ENCODE measurements at places on chromosomes 16 and 17.

- DNase-seq: no peak
Observed at GRCh38 chr16:83989300-83989699, 21.3 kb downstream of the NECAB2 start.

- no peak for DNase-seq
Observed at GRCh38 chr17:29582254-29582765, 7.1 kb downstream of the GIT1 start.

- DNase-seq: no peak
Observed at GRCh38 chr17:72656130-72656763, 436.2 kb downstream of the SLC39A11 start.

DNA sequence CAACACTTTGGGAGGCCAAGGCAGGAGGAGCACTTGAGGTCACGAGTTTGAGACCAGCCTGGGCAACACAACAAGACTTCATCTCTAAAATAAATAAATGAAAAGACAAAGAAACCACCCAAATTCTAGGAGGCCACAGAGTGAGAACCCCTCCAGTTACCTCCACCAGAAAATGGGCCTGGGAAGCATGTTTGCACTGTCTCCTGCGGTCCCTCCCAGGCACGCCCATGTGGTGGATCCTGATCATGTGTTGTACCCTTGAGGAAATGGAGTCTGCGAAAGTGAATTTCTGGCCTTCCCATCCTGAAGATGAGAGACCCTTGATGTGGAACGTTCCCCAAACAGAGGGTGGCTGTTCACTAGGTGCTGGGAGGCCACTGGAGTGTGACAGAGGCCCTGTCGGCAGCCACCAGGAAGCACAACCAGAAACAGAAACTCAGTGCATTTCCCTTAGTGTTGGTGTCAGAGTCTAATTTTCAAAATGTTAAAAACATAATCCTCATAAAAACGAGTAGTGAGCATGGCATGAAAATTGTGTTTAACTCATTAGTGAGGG, 19.2 kb upstream of the USP22 start:
- no peak for DNase-seq

DNA sequence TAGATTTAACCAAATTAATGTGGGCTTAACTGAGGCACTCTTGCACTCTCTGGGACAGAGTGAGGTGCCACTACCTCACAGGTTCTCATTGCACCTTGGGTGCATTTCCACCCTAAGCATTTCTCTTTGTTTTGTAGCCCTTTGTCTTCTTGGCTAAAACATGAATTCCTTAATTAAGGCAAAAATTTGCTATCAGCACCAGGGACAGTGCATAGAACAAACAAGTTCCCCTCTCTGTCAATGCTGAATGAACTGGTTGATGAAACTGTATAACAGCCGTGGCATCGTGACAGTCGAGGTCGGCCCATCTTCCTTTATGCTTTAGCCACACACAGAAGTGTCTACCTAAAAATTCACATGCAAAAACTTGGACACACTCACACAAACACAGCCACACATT, 74.8 kb downstream of the HS3ST2 start:
- peak; percentile 4 for DNase-seq

DNA sequence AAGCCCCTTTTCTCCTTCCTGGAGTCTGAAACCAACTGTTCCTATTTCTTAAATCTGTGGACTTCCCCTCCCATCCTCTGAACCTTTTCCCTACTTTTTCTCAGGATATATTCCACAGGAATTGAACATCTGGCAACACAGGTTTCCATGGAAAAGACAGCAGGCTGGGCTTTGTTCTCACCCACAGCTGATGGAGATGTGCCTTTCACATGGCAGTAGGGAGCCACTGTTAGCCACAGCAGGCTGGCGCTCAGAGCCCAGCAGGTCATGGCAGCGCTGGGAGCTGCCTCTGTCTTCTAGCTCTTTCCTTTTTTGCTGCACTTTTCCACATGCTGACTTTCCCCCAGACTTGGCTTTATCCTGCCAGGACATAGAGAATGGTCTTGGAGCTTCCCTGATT, 116.4 kb upstream of the NLRP1 start:
- no peak for DNase-seq

DNA sequence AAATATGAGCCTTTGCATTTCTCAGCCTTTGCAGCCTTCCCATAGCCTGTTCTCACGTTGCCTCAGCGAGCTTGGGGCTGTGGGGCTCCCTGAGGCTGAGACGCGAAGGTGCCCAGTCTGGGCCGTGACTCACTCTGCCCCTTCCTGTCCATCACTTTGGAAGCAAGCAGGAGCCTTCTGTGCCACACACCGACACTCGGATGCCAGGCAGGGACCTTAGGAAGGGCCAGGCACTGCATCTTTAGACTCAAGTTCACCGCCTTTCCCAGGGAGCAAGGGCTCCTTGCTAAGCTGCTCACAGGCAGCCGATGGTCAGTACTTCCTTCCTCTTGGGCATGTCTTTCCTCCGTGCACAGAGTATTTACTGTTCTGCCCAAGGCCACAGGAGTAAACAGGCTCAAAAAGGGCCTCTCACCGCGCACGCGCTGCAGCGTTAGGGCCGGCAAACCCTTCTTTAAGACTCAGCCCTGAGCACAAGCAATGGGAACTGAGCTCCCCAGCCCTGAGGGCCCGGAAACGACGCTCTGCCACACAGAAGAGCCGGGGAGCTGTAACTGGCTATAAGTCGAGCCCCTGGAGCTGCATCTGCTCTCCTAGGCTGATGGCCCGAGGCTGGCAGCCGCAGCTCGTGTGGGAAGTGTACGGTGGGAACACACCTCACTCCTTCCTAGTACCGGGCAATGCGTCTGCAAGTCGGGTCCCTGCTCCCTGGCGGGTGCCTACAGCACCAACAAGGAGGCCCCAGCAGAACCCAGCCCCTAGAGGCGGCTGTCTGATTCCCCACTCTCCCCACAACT, 7.2 kb downstream of the TIMM22 start:
- no peak for DNase-seq

DNA sequence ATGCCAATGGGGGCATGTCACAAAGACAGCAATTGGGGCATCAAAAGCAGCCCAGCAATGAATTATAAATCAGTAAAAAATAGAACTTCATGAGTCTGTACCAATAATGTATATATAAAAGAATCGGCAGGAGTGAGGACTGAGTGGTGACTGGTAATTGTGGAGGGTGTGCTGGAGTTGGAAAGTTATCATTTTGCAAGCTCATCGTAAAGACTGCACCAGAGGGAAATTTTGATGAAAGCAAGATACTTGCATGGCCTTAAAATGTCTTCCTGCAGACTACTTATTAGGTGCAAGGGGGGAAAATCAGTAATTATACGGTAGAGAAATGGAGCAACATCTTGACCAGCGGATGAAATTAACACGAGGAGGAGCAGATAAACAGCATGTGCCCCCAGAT, 138.9 kb downstream of the AATF start:
- DNase-seq: no peak

DNA sequence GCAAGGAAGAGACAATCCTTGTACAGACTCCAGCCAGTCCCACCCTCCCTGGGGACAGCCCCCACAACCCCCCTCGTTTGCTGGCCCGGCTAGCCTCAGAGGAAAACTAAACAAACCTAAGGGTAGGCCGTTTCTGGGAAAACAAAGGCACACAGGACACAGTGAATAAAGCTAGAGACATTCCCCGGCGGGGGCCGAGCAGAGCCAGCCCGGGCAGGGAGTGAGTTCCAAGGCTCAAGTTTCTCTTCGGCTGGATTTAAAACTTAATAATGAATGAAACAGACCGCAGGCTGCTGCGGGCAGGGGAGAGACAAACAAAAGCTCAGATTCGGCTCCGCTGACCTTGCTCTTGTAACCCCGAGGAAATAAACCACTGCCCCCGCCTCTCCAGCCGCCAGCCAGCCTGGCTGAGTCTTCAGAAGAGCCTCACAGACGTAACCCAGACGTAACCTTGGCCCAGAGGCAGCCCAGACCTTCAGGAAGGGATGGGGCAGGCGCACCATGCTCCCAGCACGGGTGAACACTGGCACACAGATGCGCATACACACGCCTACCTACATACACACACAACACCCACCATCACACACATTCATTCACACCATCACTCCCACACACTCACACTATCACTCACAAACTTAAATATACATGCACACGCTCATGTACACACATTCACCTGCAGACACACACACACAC, 216.0 kb downstream of the ZNF423 start:
- no peak for DNase-seq

- no peak for DNase-seq
Observed at GRCh38 chr17:32516450-32516849, 29.7 kb downstream of the CDK5R1 start.

GRCh38 chr17:19996086-19996485, 13.1 kb upstream of the SPECC1 start:
- no peak for DNase-seq

- DNase-seq: no peak
Observed at GRCh38 chr16:73002866-73003265, 45.1 kb downstream of the ZFHX3 start.

GRCh38 chr16:27453494-27453825, 51.5 kb downstream of the IL21R start:
- DNase-seq: no peak

GRCh38 chr17:57135026-57135788, 50.2 kb downstream of the AKAP1 start:
- no peak for DNase-seq

DNA sequence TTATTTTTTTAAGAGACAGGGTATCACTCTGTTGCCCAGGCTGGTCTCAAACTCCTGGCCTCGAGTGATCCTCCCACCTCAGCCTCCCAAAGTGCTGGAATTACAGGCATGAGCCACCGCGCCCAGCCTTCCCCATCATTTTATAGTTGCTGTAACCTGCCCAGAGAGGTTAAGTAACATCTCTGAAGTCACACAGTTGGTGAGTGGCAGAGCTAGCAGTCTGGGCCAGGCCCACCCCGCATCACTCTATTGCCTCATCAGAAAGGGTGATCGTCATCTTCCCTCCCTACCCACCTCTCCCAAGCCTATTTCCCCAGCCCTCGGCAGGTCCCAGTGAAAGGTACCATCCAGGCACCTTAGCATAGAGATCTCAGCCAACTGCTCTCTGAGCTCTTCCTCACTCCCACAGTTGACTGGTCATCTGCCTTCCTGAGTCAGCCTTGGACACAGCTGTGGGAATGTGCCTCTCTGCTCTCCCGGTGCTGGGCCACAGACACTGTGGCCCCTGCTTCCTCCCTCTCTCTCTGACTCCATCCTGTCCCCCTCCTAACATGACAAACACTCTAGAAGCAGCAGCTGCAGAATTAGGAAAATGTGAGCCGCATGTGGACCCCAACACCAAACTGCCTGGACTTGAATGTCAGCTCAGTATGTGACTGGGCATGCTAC, 57.1 kb downstream of the SCNN1B start:
- no peak for DNase-seq

- DNase-seq: no peak
Observed at GRCh38 chr17:74282587-74283370, 8.7 kb downstream of the DNAI2 start.

- DNase-seq: no peak
Observed at GRCh38 chr16:88477631-88478519, 24.8 kb downstream of the ZFPM1 start.

DNA sequence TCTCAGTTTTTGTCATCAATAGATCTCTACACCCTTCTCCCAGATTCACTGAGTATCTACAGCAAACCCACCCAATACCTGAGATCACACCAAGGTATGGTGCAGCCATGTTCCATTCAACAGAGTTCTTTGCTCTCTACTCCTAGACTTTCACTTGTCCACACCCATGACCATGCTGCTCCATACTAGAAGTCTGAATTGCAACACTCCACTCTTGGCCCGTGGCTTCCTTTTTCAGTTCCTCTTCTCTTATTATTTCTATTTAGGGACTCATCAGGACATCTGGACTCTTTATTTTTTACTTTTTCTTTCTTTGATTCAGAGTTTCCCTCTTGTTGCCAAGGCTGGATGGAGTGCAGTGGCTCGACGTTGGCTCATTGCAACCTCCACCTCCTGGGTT, 37.1 kb downstream of the YWHAE start:
- no peak for DNase-seq

- DNase-seq: peak; percentile 34
Observed at GRCh38 chr16:72961115-72961832, 86.7 kb downstream of the ZFHX3 start.

GRCh38 chr16:87063543-87063942, 253.6 kb downstream of the C16orf95 start:
- no peak for DNase-seq

- DNase-seq: no peak
Observed at GRCh38 chr16:62194828-62195227, 158.6 kb upstream of the CDH8 start.

DNA sequence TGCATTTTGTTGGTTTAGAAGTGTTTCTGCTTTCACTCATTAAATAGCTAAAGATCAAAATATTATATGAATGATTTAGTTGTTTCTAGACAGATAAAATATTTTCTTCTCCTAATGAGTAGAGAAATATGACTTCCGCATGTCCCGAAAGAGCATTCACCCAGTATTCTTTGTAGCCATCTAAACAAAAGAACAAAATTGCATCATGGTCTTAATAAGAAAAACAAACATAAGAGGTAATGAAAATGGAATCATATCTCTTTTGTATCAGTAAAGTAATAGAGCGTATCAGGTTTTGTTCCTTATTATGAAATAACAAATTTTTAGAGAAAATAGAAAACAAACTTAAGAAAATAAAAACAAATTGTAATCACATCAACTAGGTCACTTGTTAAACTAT, 16.1 kb upstream of the KCNJ2 start:
- DNase-seq: no peak

DNA sequence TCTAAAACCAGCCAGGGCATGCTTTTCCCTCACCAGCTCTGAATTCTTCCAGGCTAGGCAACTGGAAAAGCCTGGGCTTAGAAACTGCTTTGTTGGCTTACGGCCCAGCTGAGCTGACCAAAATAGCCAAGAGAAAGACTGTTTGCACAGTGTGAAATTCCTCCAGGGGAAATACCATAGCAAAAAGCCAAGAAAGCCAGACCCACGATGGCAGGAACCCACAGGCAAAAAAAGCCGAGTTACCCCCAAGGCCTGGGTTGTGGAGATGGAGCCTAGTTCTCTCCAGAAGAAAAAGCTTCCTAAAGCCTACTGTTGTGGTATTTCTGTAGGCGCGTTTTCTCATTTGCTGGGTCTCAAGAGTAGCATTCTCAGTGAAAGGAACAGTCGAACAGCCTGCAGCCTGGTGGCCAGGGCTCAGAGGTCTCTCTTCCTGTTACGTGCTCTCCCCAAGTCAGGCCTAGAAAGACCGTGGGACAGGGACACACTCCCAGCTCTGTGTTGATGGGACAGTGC, 9.2 kb downstream of the SP2 start:
- DNase-seq: peak; percentile 92
